ENCODE measurements at places on chromosomes 1 and 21.

DNA sequence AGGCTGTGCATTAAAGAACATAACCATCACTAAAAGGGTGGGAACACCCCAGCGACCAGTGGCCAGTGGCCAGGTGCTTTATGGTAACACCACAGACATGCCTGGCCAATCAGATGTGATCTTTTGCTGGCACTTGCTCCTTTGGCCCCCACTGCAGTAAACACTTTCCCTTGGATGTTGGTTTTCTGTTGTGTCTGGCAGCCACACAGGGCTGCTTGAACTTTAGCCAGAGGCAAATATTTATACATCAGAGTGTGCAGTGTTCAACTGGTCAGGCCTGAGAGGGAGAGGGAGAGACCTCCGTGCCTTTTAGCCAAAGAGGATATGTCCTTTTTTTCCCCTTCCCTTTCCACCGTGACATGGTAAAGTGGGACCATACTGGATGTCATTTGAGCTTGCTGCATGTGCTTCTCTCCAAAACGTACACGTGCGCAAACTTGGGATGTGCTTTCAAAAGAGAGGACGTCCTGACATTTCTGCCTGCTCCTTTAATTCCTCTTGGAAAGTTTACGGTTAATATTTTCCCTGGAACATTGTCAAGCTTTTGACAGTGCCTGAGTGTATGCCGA is 101.2 kb downstream of the NFIA start:
- DNase-seq: no peak

DNA sequence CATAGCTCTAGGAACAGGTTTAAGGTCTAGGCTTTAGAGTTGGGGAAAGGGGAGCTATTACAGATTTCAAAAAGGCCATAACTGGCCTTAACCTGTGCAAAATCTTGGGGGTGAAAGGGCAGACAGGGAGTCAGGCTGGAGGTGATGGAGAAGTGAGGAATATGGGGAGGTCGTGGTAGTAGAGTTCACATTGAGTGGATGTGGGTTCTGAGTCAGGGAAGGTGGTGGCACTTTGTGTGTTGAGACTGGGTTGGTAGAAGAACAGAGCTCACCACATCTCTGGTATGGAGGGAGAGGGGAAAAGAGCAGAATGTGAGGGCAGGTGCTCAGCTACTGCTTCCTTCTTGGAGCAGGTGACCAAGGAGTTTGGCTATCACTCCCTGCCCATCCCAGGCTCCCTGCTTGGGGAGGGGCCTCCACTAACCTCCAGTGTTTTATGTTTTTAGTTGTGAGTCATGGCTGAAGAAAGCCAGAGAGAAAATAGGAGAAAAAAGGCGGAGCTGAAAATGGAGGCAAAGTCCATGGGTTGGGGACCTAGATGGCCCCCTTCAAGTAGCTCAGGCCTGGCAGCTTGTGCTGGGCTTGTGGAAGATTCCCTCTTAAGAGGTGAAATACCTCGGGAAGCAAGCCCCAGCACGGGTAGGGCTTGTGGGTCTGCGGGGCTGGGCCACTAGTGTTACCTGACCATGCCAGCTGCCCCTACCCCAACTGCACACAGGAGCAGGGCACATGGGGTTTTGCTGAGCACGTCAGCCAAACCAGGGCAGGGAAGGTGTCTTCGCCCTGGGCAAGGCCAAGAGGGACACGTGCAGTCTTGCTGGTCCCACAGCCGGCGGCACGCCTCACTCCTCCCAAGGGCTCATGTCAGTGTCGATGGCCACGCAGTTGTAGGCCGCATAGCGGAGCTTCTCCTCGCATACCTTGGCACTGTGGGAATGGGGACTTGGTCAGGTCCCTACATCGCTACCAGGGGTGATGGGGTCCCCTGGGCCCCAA is 8.2 kb downstream of the HECTD3 start:
- DNase-seq: no peak

DNA sequence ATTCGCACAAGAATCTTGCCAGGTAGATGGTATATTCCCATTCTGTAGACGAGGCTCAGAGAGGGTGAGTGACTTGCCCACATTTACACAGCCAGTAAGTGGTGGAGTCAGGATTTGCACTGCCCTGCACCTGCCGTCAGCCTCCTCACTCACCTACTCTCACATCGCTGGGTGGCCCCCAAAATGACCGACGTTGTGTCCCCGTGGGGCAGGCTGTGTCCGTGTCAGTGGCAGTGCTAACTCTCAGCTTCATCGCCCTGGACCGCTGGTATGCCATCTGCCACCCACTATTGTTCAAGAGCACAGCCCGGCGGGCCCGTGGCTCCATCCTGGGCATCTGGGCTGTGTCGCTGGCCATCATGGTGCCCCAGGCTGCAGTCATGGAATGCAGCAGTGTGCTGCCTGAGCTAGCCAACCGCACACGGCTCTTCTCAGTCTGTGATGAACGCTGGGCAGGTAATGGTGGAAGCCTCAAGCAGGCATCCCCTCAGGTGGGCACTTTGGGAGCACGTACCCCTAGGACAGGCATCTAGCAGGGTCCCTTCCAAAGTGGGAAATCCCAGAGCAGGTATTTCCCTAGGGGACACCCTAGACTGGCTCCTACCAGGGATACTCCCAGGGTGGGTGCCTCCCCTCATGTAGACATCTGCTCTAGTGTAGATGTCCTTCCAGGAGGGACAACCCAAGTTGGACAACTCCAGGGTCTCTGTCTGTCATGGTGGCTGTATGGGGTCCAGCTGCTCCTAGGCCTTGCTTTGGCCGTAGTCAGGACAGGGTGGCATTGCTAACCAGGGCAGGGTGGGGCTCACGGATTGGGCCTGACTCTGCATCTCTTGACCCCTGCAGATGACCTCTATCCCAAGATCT is 3.4 kb downstream of the HCRTR1 start:
- DNase-seq: no peak

DNA sequence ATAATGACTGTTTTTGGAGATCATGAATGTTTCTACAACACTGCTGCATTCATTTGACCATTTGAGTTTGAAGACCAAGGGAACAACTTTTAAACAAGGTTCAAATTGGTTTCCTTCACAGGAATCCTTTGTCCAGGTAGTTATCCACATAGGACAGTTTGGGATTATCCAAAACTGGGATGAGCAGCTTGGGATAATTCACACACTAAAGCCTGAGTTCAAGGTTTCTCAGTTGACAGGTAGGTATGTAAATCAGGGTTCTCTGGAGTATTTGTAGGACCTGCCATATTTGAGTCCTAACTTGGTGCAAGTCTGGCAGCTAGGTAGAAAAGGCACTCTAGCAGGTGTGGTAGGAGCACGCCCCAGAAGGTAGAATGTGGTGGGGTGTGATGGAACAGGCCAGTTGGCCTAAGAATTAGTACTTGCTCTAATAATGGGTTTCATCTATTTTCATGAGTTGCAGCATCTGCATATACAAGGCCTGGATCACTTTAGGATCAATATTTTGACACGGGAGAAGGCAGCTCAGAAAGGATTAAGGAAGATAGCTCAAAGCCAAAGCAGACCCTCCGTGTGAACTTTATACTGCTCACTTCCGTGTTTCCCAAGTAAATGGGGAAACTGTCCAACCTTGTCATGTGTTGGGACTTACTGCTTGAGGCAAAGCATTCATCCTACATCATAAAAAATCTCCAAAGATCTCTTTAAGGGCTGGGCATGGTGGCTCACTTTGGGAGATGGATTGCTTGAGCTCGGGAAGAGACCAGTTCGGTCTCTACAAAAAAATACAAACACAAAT is 14.1 kb upstream of the RAB42 start:
- no peak for DNase-seq
